ENCODE measurements at places on chromosomes 2 and 18. TPM values are rescaled to one million over a fixed set of nuclear protein-coding genes. Genes with fewer than 3 reads are reported as not detected.

Gene TRIM43
- polyA plus RNA-seq, result not detected

Gene ZSWIM2
- not detected for polyA plus RNA-seq

Gene ASB1
- polyA plus RNA-seq, result 45.8 TPM

Gene SUMO1
- 85.3 TPM for polyA plus RNA-seq

Gene HOXD3
- polyA plus RNA-seq, result 3.3 TPM

Gene MPP4
- 0.13 TPM for polyA plus RNA-seq

Gene RAB6C
- 0.24 TPM for polyA plus RNA-seq

Gene TXNDC9
- 21.2 TPM for polyA plus RNA-seq

Gene ARHGAP25
- polyA plus RNA-seq, result 2.6 TPM

Gene PPP1R1C
- polyA plus RNA-seq, result 0.34 TPM

Gene RHBDD1
- 13.4 TPM for polyA plus RNA-seq

Gene NAT8
- polyA plus RNA-seq, result 0.29 TPM

Gene RNF125
- 10.7 TPM for polyA plus RNA-seq

Gene IL36B
- polyA plus RNA-seq, result not detected

Gene KCNJ3
- 0.54 TPM for polyA plus RNA-seq

Gene MOGAT1
- polyA plus RNA-seq, result not detected

Gene C2orf92
- 20.7 TPM for polyA plus RNA-seq

Gene ZBTB7C
- 4.0 TPM for polyA plus RNA-seq

Gene SLC14A1
- 0.95 TPM for polyA plus RNA-seq

Gene PTH2R
- 0.10 TPM for polyA plus RNA-seq
